Activated CD4-positive, alpha-beta T cell treated with anti-CD3 and anti-CD28 coated beads for 36 hours (primary cell): ENCODE measurements at places on chromosomes 3 and 15. TPM values are rescaled to one million over a fixed set of nuclear protein-coding genes. Genes with fewer than 3 reads are reported as not detected.

- H3K4me1 ChIP-seq = peaks cover 30% of the 10 kb centered on the region
- H3K27ac ChIP-seq = no peak overlapping the region
- H3K4me3 ChIP-seq = no peak overlapping the region
- no peak for DNase-seq
Measured at GRCh38 chr15:31211353-31211752, 109.8 kb upstream of the TRPM1 start.

DNA sequence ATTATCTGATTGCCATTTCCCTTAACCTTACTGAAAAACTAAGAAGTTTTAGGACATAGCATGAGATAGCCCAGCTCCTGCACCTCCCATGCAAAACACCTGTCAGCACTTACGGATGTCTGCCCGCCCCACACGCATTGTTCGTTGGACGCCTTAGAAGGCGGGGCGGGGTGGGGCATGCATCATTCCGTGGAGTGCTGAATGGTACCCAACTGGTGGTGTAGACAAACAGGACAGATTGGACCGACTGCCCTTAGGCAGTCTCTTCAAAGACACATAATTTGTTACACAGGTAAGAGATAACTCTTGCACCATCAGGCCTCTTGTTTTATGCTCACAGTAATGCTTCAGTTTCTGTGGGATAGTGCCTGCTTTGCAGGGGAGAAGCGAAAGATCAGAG, 93.8 kb downstream of the SMAD6 start:
- H3K4me1 ChIP-seq = no peaks in the 10 kb centered on the region
- no peak for DNase-seq
- H3K27me3 ChIP-seq = no peaks in the 10 kb centered on the region
- H3K4me3 ChIP-seq = no peak overlapping the region
- no peaks in the 10 kb centered on the region for H3K36me3 ChIP-seq

- no peak overlapping the region for H3K27ac ChIP-seq
- no peaks in the 10 kb centered on the region for H3K36me3 ChIP-seq
- H3K27me3 ChIP-seq = peaks cover 14% of the 10 kb centered on the region
- DNase-seq = no peak
- H3K4me3 ChIP-seq = no peak overlapping the region
Measured at GRCh38 chr15:82572986-82573385, 32.7 kb upstream of the RPS17 start.

TUSC7 gene
- total RNA-seq = not detected

ATP13A4 gene
- 3.3 TPM for total RNA-seq

DAZL gene
- total RNA-seq = not detected

SERPINI2 gene
- not detected for total RNA-seq
